Smooth muscle cell of the pulmonary artery (primary cell): ENCODE measurements at places on chromosomes 6 and 20. TPM values are rescaled to one million over a fixed set of nuclear protein-coding genes. Genes with fewer than 3 reads are reported as not detected.

The KCNK16 gene
- total RNA-seq = not detected in 2 replicates

The PLN gene
- 4.9 and 17.5 TPM in 2 replicates for total RNA-seq

The UBE2C gene
- total RNA-seq = 2.1 and 7.9 TPM in 2 replicates

The SIRPA gene
- total RNA-seq = 7.9 and 13.6 TPM in 2 replicates

The B3GAT2 gene
- not detected in 2 replicates for total RNA-seq

The IRAK1BP1 gene
- total RNA-seq = 2.9 and 4.2 TPM in 2 replicates

The FABP7 gene
- total RNA-seq = not detected in 2 replicates

The TAB2 gene
- 27.0 and 27.4 TPM in 2 replicates for total RNA-seq

The ARG1 gene
- not detected in 2 replicates for total RNA-seq

The IMPG1 gene
- total RNA-seq = not detected in 2 replicates

The OPN5 gene
- total RNA-seq = not detected in 2 replicates

The UNC5CL gene
- total RNA-seq = under 0.01 and 0.07 TPM in 2 replicates

The RREB1 gene
- 16.6 and 20.6 TPM in 2 replicates for total RNA-seq

The MEI4 gene
- not detected in 2 replicates for total RNA-seq

The SAMHD1 gene
- 16.3 and 18.8 TPM in 2 replicates for total RNA-seq

The GRM1 gene
- 0.07 TPM in 2 replicates for total RNA-seq

The FBXO9 gene
- 39.9 and 43.9 TPM in 2 replicates for total RNA-seq

The FAM8A1 gene
- total RNA-seq = 23.7 and 36.6 TPM in 2 replicates

The DACT2 gene
- total RNA-seq = 0.07 and 0.98 TPM in 2 replicates

The CTAGE9 gene
- total RNA-seq = not detected in 2 replicates

The ESR1 gene
- total RNA-seq = 0.36 and 1.8 TPM in 2 replicates

The OTOR gene
- not detected in 2 replicates for total RNA-seq

The NRN1 gene
- 0.39 and 16.3 TPM in 2 replicates for total RNA-seq

The RAET1L gene
- not detected in 2 replicates for total RNA-seq

The RPS6KA2 gene
- 74.3 and 110 TPM in 2 replicates for total RNA-seq

The MCCD1 gene
- total RNA-seq = not detected in 2 replicates
